ENCODE measurements at places on chromosomes 4 and X. TPM values are rescaled to one million over a fixed set of nuclear protein-coding genes. Genes with fewer than 3 reads are reported as not detected.

The L1CAM gene
- 4.6 TPM for total RNA-seq

The NLGN4X gene
- total RNA-seq = 0.46 TPM

The GNL3L gene
- 26.3 TPM for total RNA-seq

The CETN2 gene
- total RNA-seq = 31.3 TPM

The SPANXB1 gene
- total RNA-seq = not detected

The TEX13D gene
- total RNA-seq = not detected

Measured in smooth muscle cell of the pulmonary artery (primary cell).